ENCODE measurements at places on chromosomes 11 and 22. TPM values are rescaled to one million over a fixed set of nuclear protein-coding genes. Genes with fewer than 3 reads are reported as not detected.
A peak's percentile ranks its signal among the peaks of the same experiment; 100 is the strongest.

Gene ANO1
- total RNA-seq, result 10.9 TPM

Gene MLC1
- not detected for total RNA-seq

Gene INS
- total RNA-seq, result not detected

Gene ZMAT5
- total RNA-seq, result 13.4 TPM

Gene LRRC74B
- not detected for total RNA-seq

Gene CEP126
- total RNA-seq, result 1.2 TPM

GRCh38 chr11:102914238-102915043, 39.7 kb upstream of the MMP12 start:
- DNase-seq, result peak; percentile 62

DNA sequence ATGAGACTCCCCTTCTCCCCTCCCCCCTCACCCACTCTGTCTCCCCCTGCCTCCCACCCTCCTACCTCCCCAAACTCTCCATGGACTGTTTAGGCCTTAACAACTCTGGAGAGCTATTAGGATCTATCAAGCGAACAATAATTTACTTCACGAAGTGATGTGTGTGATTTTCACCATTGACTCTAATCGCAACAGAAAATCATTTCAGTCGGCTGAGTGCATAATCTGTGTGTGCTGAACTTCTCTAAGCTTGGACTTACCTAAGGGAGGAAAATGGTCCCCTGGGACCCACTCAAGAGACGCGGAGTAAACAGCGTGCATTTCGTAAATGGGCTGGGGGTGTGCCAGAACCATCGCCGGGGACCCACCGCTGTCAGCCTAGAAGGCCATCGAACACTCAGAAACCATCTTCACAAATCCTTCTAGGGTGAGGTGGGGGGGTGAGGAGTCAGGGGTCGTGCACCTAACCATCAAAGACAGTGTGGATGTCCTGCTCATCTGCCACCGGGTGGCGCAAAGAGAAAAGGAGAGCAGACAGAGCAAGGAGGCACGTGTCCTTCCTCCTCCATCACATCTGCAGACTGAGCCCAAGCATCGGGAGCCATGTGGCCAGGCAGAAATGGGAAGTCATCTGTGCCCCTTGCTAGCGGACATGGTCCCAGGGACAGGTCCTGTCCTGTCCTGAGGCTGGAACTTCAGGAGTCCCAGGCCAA, 62.1 kb upstream of the NUP50 start:
- peak; percentile 85 for DNase-seq

- DNase-seq, result no peak
Measured at GRCh38 chr11:74694136-74694930, 36.9 kb downstream of the CHRDL2 start.

Data from H9 (cell line).